Pancreas (tissue), 10 donors: ENCODE measurements at places on chromosomes 11 and 22.

DNA sequence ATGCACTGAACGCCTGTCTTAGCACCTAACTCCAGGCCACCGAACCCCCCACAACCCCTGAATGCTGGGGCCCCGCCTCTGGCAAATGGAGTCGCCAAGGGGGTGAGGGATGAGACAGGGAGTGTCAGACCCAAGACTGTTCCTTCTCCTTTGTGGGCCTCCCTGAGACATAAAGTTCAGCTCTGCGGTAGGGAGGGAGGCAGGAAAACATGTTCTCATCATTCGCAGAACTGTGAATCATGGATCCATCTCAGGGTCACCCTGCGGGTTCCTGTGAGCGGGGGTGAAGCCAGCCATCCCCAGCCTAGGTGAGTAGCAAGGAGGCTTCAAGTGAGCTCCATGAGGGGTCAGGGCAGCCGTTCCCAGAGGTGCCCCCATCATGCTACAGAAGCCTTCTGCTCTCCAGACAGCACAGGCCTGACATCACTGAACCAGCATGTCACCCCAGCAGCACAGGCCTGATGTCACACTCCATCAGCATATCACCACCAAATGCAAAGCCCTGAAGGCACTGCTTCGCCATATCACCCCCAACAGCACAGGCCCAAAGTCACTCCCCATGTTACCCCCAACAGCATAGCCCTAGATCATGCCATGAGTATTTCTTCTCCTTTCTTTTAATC, 27.2 kb downstream of the TMPRSS6 start:
- DNase-seq = no peak

- peak; percentile 79 for DNase-seq
These were observed 32.1 kb upstream of the SOX10 start for GRCh38 chr22:38016182-38017151.

DNA sequence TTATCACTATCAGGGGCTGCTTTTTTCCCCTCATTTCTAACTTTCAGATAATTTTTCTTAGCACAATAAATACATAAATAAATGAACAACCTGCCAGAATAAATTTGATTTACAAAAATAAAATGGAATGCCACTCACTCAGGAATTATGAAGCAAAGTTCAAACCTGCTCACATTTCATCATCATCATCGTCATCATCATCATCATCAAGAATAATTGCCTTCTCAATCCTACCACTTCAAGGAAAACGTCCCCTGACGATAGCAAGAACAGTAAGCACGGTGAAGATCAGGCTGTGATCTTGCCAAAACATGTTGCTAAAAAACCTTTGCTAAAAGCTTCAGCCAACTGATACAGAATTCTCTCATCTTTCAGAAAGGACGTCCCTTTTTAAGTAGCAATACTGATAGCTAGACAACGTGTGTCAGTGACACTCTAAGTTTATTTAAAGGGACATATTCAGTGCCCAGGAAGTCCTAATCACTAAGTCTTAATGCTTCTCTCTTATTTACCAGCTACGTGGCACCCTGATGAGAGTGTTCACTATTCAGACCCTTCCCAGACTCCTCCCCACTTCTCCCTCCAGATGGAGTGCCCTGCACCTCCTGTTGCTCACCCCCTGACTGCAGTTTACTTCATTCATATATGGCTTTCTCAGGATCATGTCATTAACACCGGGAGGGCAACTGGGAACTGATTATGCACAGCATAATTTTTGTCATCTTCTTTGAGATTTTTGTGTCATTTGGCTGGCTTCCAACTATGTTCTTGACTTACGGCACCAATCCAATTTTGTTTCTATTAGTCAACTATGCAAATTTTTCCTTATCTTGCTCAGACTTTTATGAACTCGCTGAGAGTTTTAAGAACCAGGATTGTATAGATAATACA, 200.1 kb upstream of the GUCY1A2 start:
- no peak for DNase-seq

GRCh38 chr11:33674035-33674814, 26.4 kb downstream of the C11orf91 start:
- DNase-seq = no peak
